ENCODE measurements at places on chromosomes 5 and 9. TPM values are rescaled to one million over a fixed set of nuclear protein-coding genes. Genes with fewer than 3 reads are reported as not detected.

DNA sequence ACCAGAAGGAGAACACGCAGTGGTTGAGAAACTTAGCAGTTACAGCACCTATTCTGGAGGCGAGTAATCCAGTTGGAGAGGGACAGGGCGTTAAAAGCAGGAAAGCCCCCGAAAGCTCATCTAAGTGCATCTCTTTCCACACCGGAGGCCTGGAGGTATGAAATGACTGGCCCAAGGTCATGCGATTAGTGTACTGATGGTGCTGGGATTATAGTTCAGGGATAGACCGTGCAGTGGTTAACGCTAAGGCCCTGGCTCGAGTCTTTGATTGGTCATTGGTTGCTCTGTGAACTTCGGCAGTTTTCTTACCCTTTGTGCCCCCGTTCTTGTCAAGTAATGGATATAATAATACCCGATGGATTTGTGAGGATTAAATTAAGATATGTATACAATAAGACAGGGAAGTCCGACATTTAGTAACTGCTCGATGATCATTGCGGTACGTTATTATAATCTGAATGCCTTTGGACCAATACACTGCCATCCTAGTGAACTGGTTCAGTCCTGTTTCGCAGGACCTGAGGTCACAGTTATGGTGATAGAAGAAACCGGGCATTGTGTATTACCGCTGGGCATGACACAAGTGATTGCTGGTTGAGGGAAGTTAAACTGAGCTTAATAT lies 960 bp downstream of the CANX start:
- H3K27ac ChIP-seq, result peak overlapping the region; percentile 94
- peaks cover 42% of the 10 kb centered on the region for H3K36me3 ChIP-seq
- H3K4me1 ChIP-seq, result peaks cover 40% of the 10 kb centered on the region
- H3K4me3 ChIP-seq, result peak overlapping the region; percentile 89
- no peaks in the 10 kb centered on the region for H3K27me3 ChIP-seq
- DNase-seq, result peak; percentile 45

GRCh38 chr5:36596247-36596646 lies 10.2 kb upstream of the SLC1A3 start:
- no peaks in the 10 kb centered on the region for H3K36me3 ChIP-seq
- H3K4me3 ChIP-seq, result no peak overlapping the region
- no peak for DNase-seq
- no peaks in the 10 kb centered on the region for H3K4me1 ChIP-seq

- H3K4me3 ChIP-seq, result no peak overlapping the region
- H3K27me3 ChIP-seq, result no peaks in the 10 kb centered on the region
- peaks cover 15% of the 10 kb centered on the region for H3K36me3 ChIP-seq
- peak overlapping the region; percentile 66 for H3K27ac ChIP-seq
- DNase-seq, result peak; percentile 33
Measured at GRCh38 chr9:108994695-108995094, 18.6 kb downstream of the CTNNAL1 start.

DNA sequence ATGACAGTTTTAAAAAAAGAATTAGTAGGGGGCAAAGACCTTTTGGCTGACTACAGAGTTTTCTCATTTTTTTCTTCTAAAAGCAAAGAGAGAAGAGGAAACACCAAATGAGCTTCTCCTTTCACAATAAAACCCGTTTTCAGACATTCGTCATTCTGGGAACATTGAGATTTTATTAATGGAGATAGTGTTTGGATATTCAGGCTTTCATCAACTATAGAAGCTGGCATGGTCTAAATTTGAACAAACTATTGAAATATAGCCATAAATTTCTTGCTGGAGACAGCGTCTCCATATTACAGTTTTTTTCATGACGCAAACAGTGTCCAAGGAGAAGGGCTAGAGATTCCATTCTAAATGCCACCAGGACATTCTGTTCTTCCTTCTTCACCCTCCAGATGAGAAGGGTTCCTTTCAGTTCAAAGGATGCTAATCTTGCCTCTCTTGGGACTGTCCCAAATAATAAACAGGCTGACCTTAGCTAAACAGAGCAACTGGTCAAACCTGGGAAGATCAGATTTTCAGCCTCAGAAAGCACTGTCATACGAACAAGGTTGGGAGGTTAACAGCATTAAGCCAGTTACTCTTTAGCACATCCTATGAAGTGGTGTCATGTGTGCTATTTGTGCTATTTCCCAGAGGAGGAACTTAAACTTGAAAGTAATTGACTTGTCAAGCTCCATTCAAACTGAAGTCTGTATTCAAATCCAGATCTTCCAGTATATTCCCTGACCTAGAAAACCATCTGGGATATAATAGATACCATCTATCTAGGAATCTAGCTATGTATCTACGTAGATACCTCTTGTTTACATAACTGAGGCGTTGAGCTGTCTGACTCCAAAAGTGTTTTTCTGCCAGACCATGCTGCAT lies 125.6 kb downstream of the LPAR1 start:
- H3K4me1 ChIP-seq, result no peaks in the 10 kb centered on the region
- no peak for DNase-seq
- H3K4me3 ChIP-seq, result no peak overlapping the region

Gene GPR151
- total RNA-seq, result not detected

Gene UBE2QL1
- total RNA-seq, result not detected

Gene ABO
- not detected for total RNA-seq

Gene SPAG8
- 1.5 TPM for total RNA-seq

Gene CDO1
- total RNA-seq, result 0.40 TPM

- H3K27me3 ChIP-seq, result no peaks in the 10 kb centered on the region
- H3K27ac ChIP-seq, result peak overlapping the region; percentile 99
- peaks cover 18% of the 10 kb centered on the region for H3K4me1 ChIP-seq
- peaks cover 11% of the 10 kb centered on the region for H3K36me3 ChIP-seq
Measured at GRCh38 chr9:128323212-128323730, 632 bp downstream of the COQ4 start.

Gene SHOC1
- not detected for total RNA-seq

Gene CAMK4
- 82.7 TPM for total RNA-seq

GRCh38 chr5:67283275-67283987 lies 86.8 kb upstream of the CD180 start:
- H3K4me1 ChIP-seq, result no peaks in the 10 kb centered on the region
- H3K4me3 ChIP-seq, result no peak overlapping the region
- H3K27ac ChIP-seq, result no peak overlapping the region

All from activated CD8-positive, alpha-beta T cell treated with anti-CD3 and anti-CD28 coated beads, Interleukin-2, amount 10 ng/mL, durations not matched to agents 7 days and 5 days (primary cell).